ENCODE measurements at places on chromosomes 12 and 14. TPM values are rescaled to one million over a fixed set of nuclear protein-coding genes. Genes with fewer than 3 reads are reported as not detected.

GRCh38 chr12:23098110-23098509, 473.1 kb downstream of the ETNK1 start:
- DNase-seq, result no peak

- DNase-seq, result no peak
These were observed 35.1 kb upstream of the ATF1 start for GRCh38 chr12:50728841-50729240.

DNA sequence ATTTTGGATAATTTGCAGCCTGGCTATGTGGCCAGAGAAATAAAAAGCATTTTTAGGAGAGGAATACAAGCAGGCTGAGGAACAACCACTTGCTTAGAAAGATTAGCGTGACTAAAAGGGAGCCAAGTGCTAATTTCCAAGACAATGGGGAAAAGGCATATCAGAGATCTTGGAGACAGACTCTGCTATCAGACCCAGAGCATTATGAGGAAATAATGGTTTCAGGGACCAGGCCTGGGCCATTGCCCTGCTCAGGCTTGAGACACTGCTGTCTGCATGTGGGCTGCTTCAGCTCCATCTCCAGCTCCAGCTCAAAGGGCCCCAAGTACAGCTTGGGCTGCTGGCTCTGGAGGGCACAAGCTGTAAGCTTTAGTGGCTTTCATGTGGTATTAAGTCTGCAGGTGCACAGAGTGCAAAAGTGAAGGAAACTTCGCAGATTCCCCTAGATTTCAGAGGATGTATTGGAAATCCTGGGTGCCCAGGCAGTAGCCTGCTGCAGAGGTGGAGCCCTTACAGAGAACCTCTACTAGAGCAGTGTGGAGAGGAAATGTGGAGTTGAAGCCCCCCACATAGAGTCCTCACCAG, 449.2 kb downstream of the ZFP36L1 start:
- DNase-seq, result no peak

DNA sequence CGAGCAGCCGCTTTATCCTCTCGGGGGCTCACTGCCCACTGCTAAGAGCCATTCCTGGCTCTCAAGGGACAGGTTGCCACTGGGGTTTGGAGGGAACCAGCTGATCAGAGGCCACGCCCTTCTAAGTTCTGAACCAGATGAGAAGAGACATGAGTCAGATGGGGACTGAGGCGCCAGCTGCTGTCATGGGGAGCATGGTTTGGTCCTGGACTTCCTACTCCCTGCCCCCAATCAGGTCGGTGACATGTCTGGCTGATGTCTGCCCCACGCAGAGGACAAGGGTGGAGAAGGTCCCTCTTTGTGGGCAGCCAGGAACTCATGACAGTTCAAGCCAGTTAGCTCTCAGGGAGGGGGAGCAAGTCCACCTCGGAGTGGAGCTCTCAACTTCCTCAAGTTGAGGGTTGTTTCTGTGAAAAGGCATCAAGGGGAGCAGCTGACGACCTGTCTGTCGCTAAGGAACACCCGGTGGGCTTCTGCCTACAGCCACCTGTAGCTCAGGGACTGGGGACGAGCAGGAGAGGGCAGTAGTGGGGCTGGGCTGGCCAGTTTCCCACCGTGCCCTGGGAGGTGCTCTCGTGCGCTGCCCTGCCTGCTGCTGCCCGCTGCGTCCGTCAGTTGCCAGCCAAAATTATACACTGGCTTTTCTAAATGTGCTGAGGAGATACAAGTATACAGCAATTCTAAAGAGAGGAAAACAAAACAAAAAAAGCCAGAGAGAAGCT, 20.5 kb downstream of the PSMC1 start:
- no peak for DNase-seq

SLC24A4 gene
- polyA plus RNA-seq, result 0.35 TPM

Measured in psoas muscle (tissue), 8 donors.